ENCODE measurements at places on chromosomes 16 and 17.

DNA sequence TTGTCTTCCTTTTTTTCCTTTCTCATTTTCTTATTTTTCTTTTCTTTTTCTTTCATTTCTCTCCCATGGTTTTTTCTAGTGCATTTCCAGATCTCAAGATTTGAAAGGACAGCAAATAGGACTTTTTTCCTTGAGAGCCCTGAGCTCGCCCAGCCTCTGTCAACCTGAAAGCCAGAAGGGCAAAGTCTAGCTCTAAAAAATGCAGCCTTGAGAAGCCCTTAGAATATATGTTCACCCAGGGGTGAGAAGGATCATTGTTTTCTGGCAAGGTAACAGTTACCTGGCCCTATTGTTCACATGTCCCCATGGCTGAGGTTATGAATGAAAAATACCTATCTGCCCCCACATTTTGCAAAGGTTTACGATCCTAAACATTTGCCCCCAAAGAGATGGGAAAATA, 218.4 kb downstream of the IRX3 start:
- DNase-seq = no peak

GRCh38 chr16:67975321-67976105, 4.8 kb downstream of the DPEP3 start:
- no peak for DNase-seq

DNA sequence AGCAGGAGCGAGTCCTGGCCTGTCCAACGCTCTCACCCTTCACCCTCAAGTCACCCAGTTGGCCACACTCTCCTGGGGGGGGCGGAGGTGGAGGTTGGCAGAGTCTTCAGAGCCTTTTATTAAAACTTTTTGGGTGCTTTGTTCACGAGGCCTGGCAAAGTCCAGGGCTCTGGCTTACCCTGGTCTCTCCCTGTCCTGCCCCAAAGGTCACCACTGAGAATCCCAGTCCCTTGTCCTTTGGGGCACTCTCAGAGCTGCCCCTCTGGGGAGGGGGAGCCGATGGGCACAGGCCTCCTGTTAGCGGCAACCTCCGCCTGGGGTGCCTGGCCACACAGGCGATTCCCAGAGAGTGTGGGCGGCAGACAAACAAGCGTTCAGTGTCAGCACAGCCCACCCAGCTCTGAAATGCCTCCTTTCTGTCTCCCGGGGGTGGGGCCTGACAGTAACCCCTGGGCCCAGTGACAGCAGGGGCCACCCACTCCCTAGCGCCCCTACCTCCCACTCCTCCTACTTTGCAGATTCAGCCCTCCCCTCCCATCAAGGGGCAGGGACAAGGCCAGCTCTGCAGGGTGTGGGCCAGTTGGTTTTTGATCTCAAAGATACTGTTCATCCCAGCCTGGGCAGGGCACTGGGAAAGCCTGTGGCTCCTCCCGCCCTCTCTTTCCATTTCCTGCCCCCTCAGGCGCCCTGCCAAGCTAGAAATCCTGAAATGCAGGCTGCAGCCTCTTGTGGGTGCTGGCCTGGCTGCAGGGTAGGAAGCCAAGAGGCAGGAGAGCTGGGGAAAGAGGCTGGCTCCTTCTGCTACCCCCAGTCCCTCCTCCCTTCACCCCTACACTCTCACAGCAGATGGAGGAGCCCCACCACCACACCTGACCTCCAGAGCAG, 36.6 kb upstream of the EMP2 start:
- no peak for DNase-seq

DNA sequence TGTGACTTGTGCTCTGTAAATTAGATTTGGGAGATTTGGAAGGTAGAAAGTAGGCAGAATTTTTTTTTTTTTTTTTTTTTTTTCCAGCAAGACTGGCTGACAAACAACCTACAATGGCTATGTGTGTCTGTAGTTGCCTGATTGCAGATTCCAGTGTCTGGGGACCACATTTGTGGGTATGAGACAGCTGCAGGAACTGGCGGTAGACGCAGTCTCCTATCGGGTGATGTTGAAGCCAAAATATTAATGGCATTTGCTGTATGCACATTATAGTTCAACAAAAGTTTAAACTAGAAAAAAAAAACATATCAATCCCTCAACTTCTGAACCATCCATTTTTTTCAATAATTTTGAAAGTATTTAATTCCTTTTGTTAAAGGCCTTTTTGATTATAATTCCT, 665.2 kb downstream of the TOX3 start:
- no peak for DNase-seq

DNA sequence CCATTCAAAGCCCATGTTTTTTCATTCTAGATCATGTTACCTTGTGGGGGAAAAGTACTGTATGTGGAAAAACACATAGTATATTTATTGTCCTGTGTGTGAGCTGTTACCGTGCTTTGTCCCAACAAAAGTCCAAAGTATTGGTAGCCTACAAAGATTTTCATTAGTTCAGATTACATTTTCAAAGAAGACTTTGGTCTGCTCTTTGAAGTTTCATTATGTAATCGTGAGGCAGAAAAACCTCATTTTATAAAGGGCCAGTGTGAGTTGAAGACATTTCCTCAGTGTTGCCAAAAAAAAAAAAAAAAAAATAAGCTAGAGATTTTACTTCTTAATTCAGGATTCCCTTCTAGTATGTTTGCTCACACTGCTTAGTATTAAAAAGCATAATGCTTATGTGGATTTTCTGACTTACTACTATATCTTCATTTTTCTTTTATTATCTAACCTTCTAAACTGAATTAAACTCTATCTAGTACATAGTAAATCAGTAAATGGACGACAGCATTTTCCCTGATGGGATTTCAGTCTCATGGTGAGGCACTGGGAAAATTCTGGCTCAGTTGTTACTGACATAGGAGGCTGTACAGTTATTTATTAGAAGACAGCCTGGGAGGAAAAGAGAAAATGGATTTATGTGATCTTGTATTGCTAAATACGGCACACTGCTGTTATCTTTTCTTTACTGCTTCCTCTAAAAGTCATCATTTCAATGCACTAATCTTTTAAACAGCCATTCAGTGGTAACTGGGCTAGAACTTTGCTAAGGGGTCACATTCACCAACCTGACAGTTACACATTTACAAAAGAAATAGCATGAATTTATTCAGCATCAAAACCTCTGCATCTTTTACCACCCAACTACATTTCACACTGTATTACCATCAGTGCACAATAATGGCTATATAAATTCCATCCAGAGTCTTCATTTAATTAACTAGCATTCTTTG, 100.6 kb downstream of the STXBP4 start:
- no peak for DNase-seq

DNA sequence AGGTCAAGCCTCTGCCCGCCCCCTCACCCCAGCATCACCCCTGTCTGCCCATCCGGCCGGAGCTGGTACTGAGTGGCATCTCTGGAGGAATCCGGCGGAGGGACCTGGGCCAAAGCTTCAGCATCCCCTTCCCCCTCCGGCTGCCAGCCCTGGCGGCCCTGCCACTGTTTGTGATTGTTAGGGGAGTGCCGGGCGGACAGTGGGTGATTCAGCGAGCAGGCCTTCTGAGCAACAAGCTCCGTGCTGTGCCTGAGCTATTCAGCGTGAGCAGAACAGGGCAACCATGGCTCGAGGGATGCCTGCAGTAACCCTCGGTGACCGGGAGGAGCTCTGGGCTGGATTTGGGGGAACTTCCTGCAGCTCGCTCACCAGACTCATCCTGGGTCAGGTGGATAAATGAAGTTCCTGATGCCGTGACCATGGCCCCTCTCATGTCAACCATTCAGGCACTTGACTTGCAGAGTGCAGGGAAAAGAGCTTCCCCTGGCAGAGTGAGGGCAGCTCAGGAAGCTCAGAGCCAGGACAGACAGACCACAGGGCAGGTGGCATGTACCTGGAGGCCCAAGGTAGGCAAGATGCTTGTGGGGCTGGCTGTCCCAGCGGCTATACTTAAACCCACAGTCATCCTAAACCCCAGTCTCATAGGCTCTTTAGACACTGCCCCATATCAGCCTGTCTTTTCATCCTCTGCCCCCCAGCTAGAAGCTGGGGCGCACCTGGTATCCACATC, 24.3 kb upstream of the MLKL start:
- DNase-seq = no peak

Measured in activated CD4-positive, alpha-beta T cell treated with anti-CD3 and anti-CD28 coated beads, Interleukin-2, amount 50 U/mL, for 24 hours (primary cell).